Frontal cortex (tissue), 4 donors: ENCODE measurements at places on chromosomes 7 and 10.

GRCh38 chr10:74827045-74827441 lies 643 bp downstream of the KAT6B start:
- DNase-seq: no peak

GRCh38 chr7:95435422-95435780 lies 573 bp upstream of the PON2 start:
- no peak for DNase-seq

- no peak for DNase-seq
Observed at GRCh38 chr7:134371536-134371935, 54.8 kb upstream of the SLC35B4 start.

DNA sequence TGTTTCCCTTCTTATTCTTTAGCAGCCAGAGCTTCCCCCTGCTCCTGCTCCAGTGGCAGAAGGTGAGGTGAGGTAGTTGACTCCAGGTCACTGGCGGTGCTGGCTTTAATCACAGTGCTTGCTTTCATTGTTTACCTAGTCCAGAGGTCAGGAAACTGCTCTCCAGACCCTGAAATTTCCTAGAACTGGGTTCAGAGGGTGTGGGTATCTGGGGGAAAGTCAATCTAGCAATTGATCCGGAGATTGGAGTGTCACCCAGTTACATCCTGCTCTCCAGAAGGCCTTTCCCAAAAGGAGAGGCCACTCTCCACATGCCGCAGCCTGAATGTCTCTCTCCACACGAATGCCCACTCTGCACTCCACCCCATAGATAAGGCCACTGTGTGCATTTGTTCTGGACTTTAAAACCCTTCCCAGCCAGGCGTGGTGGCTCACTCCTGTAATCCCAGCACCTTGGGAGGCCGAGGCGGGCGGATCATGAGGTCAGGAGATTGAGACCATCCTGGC lies 2.1 kb upstream of the MBL2 start:
- no peak for DNase-seq

DNA sequence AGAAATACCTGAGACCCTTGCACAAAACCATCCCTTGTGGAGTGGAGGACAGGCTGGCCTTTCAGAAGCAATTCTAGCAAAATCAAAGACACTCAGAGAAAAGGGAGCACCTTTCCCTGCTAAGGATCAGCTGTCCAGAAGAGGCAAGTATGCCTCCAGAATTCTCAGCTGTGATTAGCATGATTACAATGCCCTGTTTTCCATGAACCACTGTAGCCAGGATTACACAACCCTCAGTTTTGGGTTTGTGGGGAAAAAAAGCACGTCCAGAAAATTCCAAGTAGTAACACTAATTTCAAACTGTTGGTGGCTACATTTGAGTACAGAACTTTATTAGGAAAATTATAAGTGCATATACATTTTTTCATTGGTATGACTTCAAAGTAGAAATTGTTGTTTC lies 15.0 kb downstream of the CXCL12 start:
- no peak for DNase-seq

DNA sequence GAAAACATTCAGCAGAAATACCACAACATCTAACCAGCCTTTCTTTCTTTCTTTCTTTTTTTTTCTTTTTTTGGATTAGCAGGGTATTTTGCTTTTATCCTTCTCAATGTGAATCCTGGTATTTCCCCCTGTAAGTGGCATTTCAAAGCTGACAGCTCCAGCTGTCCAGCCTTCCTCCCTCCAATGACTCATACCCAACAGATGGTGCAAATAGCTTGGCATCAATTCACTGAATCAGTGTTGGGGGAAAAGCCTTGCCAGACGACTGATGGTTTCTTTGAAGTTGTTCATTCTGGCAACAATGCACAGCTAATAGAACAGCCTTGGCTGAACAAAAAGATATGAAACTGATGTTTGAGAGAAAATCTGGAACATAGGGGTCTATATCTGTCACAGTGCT lies 316.8 kb upstream of the STEAP1 start:
- no peak for DNase-seq

GRCh38 chr7:69213878-69214277 lies 384.4 kb upstream of the AUTS2 start:
- no peak for DNase-seq

DNA sequence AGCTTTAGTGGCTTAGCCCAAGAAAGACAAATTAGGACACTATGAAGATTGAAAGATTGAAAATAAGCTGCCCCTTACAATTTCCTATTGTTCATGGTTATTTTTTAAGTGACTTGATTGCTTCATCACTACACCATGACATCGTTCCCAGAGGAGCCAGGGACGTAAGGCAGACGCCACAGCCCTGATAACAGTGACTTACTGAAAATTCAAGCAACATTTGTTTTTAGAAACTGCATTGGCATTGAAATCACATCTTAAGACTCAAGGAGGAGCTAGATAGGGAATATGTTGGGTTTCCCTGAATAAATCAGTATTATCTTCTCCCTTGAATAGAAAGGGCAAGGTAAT lies 38.7 kb upstream of the ANK3 start:
- no peak for DNase-seq

- DNase-seq: no peak
Observed at GRCh38 chr10:97499561-97500296, 1.0 kb downstream of the UBTD1 start.

DNA sequence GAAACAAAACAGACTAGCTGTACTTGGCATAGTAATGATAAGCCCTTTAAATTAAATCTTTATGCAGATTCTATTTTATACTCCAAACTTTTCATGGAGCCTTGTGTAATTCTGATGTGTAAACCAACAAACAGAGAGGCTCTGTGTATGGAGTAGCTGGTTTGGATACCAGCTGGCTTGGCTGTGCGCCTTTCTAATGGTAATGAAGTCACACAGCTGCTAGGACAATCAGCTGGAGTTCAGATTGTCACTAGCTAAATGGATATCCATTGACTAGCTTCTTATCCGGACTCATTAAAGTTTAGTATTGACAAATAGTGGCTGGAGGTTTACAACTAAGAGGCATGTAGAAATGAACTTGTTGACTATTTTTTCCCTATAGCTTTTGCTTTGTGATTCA lies 398.4 kb downstream of the DGKB start:
- no peak for DNase-seq

DNA sequence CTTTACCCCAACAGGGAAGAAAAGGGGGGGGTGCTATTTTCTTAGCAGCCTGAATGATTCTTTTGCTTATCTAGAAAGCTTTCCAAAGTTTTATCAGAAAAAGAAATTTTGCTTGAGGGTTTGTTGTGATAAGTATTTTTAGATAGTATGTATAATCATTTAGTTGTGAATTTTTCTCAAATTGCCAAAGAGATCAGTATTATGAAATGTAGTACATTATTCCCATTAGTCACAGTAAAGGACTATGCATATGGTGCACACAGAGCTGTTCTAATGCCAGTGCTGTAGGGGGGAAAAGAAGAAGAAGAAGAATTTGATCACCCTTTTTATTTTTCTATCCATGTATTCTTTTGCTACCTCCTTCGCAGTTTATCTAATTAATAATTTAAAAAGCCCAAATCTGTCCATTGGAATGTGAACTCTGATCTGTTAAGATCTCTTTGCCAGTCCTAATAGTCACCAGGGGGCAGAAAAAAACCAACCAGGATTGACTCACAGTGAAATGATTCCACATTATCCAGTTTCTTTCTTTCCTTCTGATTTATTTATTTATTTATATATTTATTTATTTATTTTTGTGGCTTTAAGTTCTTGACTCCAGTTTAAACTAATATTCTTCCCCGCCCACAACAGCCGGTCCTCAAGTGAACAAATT lies 4.7 kb downstream of the RBM20 start:
- no peak for DNase-seq

DNA sequence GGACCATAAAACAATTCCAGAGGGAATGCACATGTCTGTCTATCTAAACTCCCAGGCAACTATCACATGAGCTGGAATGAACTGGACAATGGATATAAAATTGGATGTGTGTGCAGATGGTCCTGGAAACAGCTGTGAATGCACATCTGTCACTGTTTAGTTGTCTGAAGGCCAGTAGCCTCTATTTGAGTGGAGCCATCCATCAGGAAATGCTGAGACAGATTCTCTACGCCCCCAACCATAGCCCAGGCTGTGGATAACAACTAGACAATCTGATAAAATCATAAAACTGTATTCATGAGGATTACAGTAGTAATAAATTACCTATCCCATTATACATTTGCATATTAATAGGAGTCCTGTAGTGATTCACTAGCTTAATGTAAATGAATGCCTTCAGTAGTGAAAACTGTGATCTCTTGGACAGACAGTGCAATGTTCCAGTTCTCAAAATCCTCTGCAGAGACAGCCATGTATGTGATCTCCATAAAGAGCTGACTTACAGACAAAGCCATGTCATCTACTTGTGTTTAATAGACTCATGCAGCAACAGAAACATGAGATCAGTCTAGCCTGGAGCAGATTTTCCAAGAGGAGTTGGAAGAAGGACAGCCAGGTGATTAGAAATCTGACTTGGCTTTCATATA lies 907.6 kb downstream of the KCNMA1 start:
- no peak for DNase-seq

GRCh38 chr7:39624442-39624807 lies 1.1 kb downstream of the RALA start:
- peak; percentile 24 for DNase-seq

DNA sequence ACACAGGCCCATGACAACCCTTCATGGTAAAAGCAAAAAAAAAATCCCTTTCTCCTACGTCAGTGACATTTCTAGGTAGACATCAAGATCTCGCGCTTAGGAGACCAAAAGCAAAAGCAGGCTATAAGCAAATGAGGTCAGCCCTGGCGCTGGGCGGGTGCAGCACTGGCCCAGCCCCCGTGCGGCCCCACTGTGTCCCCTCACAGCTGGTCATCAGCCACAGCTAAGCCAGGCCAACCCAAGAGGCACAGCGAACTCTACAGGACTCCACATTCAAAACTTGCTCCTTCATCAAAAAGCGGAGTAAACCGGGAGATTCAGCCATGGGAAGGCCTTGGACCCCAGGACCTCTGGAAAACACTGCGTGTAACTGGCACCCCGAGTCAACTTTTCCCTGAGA lies 113.7 kb downstream of the PTPRN2 start:
- no peak for DNase-seq

- DNase-seq: no peak
Observed at GRCh38 chr7:9945131-9945530, 1028.5 kb upstream of the PHF14 start.

- DNase-seq: peak; percentile 77
Observed at GRCh38 chr10:124741281-124741921, 2.8 kb downstream of the FAM53B start.

DNA sequence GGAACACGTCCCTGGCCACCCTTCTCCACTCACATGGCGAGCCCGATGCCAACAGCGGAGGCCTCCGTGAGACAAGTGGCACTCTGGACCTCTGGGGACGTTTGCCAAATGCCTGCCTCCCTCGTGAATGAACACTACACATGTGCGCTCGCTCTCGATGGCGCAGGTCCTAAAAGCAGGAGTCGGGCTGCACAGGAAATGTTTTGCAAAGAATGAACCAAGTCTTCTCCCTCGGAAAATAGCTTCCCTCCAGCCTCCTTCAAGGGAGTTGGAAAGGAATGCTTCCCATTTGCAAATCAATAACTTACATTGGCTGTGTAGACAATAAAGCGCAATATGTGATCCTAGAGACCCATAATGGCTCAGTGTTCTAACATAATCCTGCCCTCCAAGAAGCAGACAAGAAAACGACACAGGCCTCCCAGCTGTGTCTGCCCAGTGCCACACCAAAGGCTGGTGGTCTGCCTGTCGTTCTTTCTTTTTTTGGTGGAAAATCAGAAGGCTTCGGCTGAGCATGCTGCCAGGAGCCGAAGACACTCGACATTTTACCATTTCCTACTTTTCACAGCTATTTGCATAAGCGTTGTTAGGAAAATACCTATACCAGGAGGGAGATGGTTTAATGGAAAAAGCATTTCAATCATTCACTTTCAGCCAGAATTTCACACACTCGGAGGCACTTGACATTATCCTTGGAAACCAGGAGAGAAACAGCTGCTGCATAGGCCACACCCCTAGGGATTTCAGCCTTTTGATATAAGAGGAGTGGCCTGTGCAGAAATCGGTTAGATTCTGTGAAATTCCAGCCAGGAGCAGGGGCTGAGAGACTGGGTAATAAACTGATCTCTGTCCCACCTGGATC lies 38.4 kb downstream of the ATXN7L1 start:
- DNase-seq: no peak

DNA sequence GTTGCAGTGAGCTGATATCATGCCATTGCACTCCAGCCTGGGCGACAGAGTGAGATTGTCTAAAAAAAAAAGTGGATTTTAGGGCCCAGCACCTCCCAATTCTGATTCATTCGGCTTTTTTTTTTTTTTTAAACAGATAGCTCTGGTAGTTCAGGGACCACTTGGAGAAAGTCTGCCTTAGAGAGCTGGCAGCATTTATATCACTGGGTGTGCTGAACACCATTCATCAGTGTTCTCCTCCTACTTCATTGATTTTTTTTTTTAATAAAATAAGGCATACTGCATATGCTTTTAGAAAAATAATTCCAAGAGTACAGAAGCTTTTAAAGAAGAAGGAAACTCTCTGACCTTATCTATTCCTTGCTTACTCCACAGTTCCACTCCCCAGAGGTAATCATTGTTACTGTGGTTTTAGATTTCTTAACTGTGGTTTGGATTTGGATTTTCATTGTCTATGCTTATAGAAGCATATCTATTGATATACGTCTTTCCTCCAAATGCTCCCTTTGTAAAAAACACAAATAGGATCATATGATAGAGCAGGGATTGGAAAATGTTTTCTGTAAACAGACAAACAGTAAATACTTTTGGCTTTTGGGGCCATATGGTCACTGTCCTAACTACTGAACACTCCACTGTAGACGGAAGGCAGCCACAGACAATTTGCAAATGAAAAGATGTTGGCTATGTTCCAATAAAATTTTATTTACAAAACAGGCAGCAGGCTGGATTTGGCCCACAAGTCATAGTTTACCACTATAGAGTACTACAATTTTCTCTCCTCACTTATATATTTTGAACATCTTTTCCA lies 21.1 kb upstream of the SAR1A start:
- DNase-seq: no peak

DNA sequence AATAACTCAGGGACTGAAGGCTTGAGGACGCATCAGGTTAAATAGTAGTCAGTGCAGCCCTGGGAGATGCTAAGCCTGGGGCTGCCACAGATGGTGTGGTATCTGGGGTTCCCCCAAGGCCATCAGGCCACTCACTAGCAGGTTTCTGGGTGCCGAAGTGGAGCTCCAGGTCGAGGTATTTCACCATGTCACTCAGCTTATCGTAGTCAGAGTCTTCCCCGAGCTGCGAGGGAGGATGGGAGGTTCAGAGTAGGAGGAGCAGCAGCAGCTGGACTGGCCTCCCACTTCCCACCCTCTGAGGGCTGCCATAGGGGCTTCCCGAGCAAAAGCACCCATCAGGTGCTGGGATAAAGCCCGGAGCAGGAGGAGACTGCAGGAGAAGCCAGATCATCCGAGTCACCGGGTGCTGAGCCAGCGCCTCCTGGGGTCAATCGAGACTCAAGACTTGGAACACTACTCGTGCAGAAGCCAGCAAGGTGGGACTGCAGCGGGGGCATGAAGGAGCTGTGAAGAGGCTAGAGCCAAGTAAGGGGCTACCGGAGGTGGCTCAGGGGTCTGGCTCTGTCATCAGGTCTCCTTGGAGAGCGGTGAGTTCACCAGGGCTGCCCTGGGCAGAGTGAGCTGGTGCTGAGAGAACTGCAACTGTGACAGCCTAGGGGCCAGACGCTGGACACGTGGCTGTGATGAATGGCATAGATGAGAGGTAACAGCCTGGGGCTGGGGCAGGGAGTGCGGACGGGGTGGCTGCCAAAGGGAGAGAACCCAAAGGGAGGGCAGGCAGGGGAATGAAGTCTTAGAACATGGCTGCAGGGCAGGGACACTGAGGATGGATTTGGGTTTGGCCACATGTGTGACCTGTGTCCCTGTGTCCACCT lies 45.3 kb downstream of the GRID2IP start:
- DNase-seq: no peak
